ENCODE measurements at places on chromosomes 6 and 20.

DNA sequence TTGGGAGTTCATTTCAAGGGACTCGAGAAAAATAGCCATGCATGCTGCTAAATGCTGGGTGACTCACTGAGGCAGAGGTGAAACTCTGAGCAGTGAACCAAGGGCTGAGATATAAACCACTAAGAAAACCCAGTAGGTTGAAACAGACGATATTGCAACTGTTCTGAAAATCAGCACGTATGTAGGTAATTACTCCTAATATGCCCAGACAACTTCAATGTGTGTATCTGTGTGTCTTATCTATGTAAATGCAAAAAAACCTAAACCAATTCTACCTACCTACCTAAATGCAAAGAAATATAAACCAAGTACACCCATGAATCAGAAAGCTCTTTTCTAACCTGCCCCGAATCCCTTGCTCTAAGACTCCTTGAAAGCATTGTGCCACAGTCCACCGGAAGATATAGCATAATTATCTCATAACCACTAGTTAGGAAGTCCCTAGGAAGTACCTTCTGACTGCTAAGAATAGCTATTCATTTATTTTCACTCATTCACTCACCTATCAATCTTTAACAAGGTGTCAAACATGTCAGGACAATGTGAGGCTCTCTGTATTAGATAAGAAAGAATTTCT is 458.7 kb upstream of the RUNX2 start:
- DNase-seq = no peak

DNA sequence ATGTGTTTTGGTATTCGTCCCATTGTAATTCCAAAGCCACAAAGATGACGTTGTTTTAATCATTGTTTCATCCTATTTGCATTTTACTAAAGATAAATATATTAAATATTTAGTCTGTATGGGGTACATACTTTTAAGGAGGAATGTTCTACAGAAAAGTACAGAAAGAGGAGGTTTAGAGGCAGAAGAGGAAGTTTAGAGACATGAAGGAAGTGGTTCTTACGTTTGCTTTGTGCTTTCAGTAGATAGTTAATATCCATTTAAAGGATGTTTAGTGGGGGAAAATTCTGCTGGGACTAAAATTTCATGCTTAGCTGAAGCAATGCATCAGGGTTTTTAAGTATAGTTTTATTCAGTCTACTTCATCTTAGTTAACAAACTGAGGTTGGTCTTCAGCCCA is 116.6 kb downstream of the CRYBG1 start:
- no peak for DNase-seq

GRCh38 chr6:3899970-3900439 is 50.8 kb downstream of the FAM50B start:
- DNase-seq = no peak

GRCh38 chr6:94367316-94367715 is 948.0 kb upstream of the EPHA7 start:
- no peak for DNase-seq

DNA sequence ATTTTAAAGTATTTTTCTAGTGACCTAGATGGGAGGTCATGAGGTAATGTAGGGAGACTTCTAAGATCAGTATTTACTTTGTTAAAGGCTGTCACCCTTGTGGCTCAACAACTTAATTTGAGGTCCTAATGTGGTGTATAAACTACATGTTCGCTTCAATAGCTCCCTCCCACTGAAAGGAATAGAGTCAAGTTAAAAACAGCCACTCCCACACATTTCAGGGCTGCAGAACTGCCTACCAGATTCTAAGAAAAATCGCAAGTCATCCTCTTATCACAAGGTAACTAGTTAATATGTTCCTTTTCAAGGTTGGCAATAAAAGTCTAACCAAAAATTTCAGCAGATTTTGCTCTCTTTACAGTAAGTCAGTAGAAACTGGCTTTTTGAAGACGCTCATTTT is 15.1 kb downstream of the GSTA1 start:
- DNase-seq = no peak

- DNase-seq = peak; percentile 55
These were observed 239.1 kb upstream of the CEP162 start for GRCh38 chr6:84466511-84466910.

GRCh38 chr6:156269751-156270369 is 507.3 kb upstream of the ARID1B start:
- DNase-seq = no peak

GRCh38 chr20:56826705-56827665 is 197.9 kb downstream of the TFAP2C start:
- no peak for DNase-seq

DNA sequence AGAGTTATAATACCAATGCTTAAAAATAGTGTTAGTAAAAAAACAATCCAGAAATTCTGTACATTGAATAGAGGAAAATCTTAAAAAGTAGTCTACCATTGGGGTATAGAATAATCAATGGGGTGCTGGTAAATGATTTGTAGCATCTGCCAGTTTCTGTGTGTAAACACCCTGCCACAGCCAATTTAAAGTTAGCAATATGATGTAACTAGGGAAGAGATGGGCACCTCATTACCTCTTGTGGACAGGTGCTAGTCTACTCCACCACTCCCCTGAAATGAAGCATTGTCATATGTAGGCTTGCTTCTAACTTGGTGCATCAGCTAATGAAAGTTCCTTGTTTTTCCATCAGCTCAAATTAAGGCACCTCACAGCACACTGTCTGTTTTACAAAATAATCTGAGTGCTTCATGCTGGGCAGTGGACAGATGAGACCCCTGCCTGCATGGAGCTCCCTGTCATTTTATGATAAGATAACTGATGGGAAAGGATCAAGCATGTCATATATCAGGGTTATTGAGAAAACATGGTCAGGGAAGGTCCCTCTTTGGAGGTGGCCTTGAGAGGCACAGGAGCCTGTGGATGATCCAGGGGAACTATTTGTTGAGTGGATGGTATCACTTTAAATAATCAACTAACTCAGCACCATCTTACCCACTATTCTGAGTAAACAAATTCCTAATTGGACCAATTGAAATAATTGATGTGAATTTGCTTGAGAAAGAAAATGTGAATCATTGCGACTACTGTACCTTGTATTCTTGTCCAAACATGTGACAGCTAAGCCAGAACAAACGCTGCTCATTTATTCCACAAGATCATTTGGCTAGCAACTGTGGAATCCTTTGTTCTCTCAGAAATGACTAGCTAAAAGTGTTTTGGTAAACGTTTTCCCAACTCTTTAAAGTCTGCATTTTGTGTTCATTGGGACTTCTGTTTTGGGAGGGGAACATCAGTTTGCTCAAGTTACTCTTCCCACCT is 45.9 kb upstream of the CSE1L start:
- DNase-seq = no peak

GRCh38 chr20:24560571-24561491 is 91.4 kb downstream of the SYNDIG1 start:
- no peak for DNase-seq

- no peak for DNase-seq
These were observed 7.8 kb upstream of the PLTP start for GRCh38 chr20:45919542-45920399.

DNA sequence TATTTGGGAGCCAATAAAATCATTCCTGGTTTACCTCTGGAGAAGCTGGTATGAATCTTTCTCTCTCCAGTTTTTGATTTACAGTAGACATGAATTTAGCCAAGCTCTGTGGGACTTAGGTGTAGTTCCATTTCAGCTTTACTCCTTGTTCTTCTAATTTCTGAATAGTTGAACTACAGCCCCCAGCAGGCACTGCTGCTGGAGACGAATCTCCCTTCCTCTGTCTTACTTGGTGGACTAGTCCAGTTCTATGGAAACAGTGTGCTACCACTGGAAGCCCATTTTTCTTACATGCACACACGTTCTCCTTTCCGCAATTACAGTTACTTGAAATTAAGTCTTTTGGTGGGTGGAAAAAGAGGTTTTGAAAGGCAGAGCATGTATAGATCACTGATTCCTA is 42.3 kb downstream of the RALGAPB start:
- DNase-seq = no peak

GRCh38 chr6:57068061-57068460 is 21.6 kb downstream of the KIAA1586 start:
- DNase-seq = no peak

GRCh38 chr20:44583157-44583556 is 778 bp downstream of the PKIG start:
- no peak for DNase-seq

DNA sequence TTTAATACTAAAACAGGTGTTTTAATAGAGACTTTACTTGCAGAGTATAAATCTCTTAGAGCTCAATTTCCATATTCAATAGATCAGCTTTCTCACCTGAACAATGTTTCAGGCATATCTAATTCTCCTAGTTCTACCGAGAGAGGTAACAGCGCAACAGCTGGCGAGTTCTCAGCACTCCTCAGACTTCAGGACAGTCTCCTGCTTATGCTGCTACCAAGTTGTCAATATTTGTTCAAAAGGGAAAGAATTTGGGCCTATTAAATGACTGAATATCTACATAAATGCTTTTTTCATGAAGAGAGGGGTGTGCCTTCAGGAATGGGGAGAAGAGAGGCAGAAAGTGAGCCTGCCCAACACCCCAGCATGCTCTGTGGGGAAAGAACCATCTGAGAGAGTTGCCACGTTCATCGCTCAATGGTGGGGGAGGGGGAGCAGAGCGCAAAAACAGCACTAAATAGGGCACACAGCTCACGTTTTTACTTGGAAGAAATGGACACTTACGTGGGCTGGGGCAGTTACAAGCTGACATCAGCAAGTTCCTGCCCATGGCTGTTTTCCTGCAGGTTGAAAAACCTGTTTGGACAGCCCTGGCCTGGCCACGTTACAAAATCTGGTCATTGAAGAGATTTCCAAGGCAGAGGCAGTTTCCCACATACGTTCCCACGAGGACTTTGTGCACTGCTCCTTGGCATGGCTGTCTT is 38.0 kb downstream of the EZR start:
- no peak for DNase-seq

DNA sequence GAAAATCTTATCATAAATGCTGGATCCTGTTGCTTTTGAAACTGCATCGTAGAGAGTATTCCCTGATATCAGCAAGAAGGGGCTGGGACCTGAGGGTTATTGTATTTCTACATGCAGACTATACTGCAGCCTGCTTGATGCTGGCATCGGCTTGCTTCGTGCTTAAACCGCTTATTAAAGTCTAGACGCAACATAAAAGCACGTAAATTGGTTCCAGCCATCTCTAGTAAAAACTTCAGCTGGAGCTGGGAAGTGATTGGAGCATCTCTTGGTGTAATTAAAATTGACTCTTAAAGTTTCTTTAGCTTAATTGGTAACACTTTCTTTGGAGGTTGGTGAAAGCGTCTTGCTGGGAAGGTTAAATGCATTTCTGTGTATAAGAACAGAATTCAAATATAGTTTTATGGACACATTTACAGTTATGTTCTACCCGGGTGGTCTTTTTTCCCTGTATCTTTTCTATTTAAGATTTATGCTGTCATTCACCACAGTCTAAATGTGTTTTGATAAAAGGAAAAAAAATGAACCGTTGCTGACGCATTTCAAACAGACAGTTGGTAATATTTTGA is 139.0 kb upstream of the JAG1 start:
- DNase-seq = no peak

DNA sequence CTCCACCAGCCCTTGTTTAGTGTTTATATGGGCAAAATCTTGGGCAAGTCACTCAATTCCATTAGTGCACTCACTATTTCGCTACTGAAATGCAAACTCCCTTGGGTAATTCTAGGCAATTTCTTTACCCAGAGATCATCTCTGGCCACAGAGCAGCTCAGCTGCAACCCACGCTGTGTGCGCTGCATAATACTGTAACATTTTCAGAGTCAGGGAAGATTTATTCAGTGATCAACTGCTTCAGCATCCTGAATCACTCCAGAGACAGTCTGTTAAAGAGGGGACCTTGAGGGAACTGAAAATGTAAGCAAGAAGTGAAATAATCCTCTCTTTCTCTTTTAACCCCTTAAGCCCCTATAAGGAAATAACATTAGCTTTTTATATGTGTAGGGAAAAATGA is 189.6 kb upstream of the FBXL4 start:
- DNase-seq = no peak

DNA sequence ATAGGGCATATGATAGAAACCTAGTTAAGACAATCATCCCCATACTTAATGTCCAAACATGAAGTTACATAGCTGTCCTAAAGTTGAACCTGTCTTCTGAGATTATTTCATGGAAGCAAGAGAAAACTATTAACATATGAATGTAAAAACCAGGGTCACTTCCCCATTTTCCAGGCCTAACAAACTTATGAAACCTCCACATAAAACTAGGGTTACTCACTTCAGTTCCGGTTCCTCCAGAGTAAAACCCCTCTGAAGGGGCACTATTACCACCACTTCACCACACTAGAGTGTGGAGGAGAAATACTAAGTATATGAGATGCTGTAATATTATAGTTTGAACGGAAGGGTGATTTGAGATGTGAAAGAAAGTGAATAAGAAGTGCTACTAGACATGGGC is 14.9 kb downstream of the PRKN start:
- no peak for DNase-seq

Measured in RKO (cell line).